ENCODE measurements at places on chromosomes 4 and X.

GRCh38 chr4:12791536-12791935 lies 692.6 kb downstream of the RAB28 start:
- no peak for DNase-seq

DNA sequence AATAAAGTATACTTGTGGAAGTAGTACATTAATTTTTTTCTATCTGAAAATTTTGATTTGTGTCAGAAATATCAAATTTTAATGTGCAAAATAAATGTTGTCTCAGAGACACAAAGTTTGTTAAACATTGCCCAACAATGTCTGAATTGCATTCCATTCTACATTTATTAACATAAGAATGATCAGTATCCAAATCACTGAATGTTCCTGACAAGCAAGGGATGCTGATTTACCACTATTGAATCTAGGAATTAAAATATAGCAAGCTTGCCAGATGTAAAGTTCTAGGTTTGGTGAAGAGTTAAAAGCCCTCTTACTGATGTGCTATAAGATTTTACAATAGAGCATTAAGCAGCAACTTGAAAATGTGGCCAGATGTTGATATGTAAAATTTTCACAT lies 489.2 kb upstream of the CTSO start:
- no peak for DNase-seq

GRCh38 chr4:120156120-120156718 lies 89.6 kb upstream of the MAD2L1 start:
- no peak for DNase-seq

DNA sequence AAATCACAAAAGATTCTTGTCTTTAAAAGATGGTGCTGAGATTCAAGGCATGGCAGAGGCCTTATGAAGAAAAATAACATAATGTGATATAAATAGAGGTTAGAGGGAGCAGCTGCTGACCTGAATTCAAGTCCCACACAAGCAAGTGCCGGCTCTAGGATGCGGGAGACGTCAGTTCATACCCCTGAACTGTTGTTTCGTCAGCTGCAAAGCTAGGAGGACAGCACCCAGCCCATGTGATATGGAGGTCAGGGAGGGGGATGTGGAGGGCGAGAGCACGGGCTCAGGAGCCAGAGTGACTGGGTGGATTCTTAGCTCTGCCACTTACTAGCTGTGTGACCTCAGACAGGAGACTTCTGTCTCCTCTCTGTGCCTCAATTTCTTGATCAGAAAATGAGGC lies 77.9 kb downstream of the JAKMIP1 start:
- no peak for DNase-seq

DNA sequence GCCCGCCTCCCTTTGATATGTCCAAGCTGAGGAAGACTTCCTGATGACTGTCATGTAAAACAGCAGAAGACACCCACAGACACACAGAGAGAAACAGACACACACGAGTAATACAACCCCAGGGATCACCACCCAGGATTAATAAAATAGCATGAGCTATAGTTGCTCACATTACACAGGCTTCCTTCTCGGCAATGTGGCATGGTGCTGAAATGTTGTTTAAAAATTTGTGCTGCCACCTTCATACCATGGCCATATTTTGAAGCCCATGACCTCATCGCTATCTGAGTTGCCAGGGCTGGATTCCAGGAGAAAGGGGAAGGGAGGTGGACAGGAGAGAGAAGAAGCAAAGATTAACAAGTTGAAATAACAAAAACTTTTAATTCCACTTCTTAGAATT lies 111.7 kb downstream of the SYNPO2 start:
- no peak for DNase-seq

DNA sequence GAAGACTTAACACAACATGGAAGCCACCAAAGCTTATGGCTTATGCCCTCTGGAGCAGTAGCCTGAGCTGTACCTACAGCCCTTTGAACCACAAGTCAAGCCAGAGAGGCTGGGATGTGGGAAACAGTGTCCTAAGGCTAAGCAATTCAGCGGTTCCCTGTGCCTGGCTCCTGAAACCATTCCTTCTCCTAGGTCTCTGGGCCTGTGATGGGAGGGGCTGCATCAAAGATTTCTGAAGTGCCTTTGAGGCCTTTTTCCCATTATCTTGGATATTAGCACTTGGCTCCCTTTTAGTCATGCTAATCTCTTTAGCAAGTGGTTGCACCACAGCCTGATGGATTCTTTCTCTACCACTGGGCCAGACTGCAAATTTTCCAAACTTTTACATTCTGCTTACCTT lies 140.5 kb upstream of the NUDT10 start:
- no peak for DNase-seq

DNA sequence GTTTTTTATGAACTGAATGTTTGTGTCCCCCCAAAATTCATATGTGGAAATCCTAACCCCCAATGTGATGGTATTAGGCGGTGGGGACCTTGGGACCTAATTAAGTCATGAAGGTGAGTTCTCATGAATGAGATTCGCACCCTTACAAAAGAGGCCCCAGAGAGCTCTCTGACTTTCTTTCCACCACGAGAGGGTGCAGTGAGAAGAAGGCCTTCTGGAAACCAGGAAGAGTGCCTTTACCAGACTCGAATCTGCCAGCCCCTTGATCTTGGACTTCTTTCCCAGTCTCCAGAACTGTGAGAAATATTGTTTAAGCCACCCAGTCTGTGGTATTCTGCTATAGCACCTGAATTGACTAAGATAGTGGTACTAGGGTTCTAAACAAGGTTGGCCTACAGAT lies 40.8 kb downstream of the STK26 start:
- no peak for DNase-seq

DNA sequence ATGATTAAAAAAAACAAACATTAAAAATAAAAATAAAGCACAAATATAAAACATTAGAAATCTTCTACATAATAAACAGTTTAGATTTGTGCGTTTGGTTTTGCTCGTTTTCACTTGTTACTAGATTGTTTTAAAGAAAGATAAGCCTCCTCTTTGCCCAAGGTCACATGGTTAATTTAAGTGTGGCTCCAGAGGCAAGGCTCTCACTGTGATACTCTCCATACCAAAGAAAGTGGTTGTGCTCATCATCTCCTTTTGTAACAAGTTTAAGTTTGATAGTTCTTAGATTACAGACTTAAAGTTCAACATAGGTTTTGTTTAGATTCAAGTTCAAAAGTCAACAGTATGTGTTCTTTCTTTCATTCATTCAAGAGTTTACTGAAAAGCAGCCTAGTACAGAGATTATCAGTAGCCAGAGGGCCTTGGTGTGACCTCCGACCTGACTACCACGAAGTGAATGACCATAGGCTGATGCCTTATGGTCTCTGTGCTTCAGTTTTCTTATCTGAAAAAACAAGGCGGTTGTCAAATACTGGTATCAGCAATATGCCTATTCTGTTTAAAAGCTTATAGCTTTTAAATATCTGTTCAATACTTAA lies 133.2 kb downstream of the ZAR1 start:
- DNase-seq = no peak

GRCh38 chr4:112813790-112814189 lies 176.8 kb downstream of the LARP7 start:
- no peak for DNase-seq

DNA sequence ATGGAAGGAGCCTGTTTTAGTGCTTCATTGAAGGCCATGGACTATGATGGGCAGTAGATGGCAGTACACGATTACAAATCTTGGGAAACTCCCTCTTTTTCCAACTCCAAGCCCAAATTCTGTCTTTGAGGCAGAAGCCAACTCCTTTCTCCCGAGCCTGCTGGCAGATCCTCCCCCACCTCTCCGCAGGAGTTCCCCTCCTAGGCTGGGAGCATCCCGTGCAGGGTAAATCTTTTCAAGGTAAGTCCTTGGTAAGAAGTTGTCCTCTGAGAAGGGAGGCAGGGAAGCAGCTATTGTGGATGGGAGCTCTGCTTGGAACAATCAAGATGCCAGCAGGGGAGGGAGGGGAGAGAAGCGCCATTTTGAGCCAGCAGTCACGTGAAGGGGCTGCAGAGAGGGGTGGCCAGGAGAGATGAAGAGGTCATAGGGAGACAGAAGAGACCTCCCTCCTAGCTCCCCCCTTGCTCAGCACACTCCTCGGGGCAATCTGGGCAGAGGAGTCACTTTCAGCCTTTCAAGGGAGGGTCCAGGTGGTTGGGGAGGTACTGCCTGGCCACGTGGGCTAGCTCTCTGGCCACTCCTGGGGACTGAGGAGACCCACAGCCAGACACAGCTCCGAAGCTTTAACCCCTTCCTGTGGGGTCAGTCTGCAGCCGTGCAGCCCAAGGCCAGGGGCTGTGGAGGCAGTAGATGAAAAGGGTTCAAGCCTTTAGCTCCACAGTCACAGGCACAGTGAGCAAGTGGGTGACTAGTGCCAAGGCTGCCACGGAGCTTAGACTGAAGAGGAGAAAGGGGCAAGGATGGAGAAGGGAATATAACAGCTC lies 9.6 kb downstream of the CC2D2A start:
- DNase-seq = no peak

- peak; percentile 57 for DNase-seq
Observed at GRCh38 chrX:12956704-12957534, 18.0 kb upstream of the TMSB4X start.

DNA sequence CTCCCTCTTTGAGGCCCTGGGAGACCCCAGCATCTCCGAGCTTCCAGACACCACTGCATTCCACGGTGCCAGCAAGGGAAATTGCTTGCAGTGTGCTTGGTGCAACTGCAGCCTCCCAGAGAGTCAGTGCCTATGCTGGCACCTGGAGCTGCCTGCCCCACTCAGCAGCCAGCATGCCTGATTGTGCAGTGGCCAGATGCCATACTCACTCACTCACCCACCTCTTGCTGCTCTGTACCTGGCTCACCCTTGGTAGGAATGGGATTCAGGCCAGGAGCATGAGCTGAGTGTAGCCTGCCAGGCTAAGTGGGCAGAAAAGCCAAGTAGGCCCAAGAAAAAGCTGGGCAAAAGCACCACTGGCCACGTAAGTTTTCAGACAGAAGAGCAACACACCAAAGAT lies 651.4 kb downstream of the GABRG1 start:
- DNase-seq = no peak

DNA sequence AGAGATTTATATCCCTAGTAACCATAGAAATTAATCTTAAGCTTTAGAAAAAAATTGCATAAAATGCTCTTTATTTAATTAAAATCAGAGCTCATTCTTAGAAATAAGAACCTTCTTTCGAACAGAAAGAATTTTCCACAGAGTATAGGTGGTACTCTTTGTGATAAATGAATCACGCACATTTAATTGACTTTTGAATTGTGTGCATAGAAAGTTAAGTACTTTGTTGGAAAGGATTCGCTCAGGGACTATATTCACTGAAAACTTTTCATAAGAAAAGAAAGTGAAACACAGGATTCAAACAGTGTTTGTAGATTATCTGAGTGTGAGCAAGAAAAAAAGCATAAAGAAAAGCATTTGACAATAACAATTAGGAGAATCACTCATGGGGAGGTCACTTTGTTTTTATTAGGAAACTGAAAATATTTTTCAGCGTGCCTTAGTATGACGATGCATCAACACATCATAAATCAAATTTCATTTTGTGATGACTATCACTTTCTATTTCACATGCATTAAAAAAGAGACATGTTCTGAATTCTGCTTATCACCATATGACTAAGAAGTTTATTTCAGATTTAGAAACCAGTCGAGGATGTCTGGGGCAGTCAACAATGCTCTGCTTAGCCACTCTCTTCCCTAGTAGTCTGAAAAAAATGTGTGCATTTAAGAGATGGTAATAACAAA lies 49.5 kb downstream of the STX18 start:
- DNase-seq = no peak

GRCh38 chr4:73922766-73923630 lies 53.8 kb downstream of the CXCL1 start:
- no peak for DNase-seq

GRCh38 chr4:114082348-114082747 lies 102.9 kb upstream of the ARSJ start:
- DNase-seq = no peak

DNA sequence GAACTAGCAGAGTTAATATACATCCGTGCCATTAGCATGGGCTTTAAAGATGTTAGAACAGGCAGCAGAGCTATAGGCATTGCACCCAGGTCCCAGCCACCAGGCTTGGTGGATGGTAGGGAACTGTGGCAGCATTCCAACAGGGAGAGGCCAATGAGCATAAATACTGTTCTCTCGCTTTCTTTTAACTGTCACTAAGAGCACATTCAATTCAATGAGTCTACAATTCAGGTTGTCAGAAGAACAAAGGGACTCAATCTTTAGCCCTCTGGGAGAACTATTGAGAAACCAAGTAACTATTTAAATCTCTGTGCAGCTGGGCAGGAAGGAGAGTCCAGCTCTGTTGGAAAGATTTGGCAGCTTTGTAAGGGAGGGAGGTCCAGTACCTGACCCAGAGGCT lies 165.6 kb downstream of the CHIC1 start:
- DNase-seq = no peak

- DNase-seq = no peak
Observed at GRCh38 chrX:3154386-3154975, 113.2 kb downstream of the ARSF start.

DNA sequence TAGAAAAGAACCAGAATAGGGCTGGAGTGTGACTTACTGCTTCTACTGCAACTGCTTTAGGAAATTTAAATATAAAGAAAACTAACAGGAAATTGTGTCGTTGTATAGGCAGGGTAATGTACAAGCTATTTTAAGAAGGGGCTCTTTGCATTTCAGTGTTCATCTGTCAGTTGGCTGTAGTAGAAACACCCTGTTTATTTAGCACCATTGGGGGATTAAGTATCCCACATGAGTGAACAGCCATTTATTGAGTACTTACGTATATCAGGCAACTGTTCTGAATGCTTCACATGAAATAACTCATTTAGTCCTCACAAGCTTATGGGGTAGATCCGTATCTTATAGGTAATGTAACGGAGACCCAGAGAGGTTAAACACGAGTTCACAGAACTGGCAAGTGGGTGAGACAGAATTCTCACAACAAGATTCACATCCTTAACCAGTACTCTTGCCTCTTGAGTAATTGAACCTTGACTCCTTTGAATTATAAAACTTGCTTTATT lies 23.9 kb downstream of the STIM2 start:
- no peak for DNase-seq

GRCh38 chr4:11436673-11437072 lies 8.0 kb upstream of the HS3ST1 start:
- no peak for DNase-seq

DNA sequence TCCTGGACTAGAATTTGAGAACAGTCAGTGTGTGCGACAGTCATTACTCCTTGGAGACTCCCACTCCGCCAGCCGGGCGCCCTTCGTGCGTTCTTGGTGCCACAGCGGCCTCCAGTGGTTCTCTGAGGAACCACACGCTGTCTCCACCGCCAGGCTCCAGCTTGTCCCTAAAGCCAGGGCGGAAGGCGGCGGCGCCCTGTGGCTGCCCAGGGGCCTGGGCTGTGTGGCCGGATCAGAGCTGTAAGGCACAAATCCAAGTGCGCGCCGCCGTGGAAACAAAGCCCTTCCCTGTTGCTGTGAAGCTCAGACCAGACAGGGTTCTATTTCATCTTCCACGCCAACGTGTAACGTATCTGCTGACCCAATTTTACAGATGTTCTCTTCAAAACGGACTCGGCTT lies 34.2 kb downstream of the IDS start:
- peak; percentile 75 for DNase-seq

DNA sequence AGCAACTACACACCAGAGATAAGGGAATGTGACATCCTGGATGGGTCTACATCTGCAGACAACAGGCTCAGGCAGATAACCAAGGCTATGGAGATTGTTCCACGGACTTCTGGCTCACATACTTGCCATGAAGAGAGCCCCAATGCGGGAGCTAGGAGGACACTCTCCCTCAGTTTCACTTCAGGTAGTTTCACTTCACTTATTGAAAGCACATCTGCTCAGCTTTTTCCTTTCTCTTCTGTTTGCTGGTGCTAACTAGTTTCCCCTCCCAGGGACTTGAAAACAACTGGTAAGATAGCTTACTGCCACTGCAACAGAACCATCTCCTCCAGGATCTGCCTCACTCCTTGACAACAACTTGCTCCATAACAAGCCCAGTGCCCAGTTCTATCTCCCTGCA lies 1.4 kb upstream of the CT47C1 start:
- DNase-seq = no peak

Measured in activated T-cell treated with anti-CD3 and anti-CD28 coated beads, Interleukin-2, amount 50 U/mL, for 1 hour (primary cell).